WTC11 (cell line): ENCODE measurements at places on chromosomes 4 and X.

DNA sequence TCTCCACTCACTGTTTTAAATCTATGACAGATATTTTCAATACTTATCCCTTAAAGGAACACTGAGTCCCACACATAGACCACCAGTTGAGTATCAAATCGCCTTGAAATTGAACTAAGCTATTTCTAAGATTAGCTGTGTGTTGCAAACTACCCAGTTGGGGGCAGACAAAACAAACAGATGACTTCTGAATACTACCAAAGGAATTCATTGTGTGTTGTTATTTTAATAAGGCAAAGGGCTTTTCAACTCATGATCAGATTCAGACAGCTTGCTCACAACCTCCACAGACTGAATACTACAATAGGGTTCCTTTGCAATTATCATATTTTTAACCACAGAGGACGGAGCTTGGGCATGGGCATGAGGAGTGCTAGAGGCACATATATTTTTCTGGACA, 283.0 kb upstream of the GPC4 start:
- no peak for DNase-seq

DNA sequence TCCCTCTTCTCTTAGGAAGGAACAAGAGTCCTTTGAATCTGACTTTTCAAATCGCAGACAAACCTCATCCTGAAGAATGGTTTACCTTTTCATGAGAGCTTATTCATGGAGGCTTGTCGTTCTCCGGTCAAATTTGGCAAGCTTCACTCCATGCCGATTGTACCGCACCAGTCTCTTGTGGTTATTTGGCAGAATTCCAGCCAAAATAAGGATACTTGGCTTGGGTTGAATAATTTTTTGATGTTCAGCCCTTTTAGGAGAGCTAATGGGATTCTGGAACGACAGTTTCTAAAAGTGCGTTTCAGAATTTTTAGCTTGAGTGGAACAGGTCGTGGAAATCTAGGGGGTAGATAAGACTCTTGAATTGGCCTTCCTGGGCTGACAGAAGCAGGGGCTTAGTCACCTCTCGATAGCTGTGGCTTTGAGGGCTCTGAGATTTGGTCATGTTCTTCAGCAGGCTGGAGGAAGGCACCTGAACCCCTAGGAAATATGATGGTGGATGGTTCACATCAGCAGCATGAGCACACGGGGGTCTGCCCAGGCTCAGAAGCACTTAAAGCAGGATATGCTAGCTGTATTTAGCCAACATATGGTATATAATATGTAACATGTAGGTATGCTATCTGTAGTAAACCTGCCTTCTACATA, 1.5 kb downstream of the KLHL2 start:
- no peak for DNase-seq

DNA sequence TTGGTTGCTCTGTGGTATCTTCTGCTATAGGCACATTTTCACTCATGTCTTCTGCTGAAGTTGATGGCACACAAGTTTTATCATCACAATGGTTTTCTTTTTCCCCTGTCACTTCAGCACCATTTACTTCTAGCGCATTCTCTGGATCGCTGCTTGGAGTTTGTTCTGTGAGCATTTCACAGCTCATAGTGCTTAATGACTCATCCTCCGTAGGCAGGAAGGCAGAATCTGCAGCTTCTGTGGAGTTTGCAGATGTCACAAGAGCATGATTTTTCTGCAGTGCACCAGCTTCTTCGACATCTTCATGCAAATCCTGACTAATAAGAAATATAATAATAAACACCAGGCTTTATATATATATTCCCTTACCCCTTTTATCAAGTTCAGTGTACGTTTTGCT, 83.6 kb downstream of the CHM start:
- DNase-seq, result no peak

GRCh38 chrX:133709501-133709900, 275.9 kb downstream of the GPC3 start:
- no peak for DNase-seq

- no peak for DNase-seq
Measured at GRCh38 chrX:68763481-68763880, 65.3 kb upstream of the EFNB1 start.

- DNase-seq, result no peak
Measured at GRCh38 chr4:186848437-186848836, 124.8 kb upstream of the FAT1 start.
